Activated T-helper 17 cell treated with anti-CD3 and anti-CD28 coated beads, Interleukin-2, amount 50 U/mL, for 72 hours (primary cell): ENCODE measurements at places on chromosomes 3 and 15. TPM values are rescaled to one million over a fixed set of nuclear protein-coding genes. Genes with fewer than 3 reads are reported as not detected.
A peak's percentile ranks its signal among the peaks of the same experiment; 100 is the strongest.

DNA sequence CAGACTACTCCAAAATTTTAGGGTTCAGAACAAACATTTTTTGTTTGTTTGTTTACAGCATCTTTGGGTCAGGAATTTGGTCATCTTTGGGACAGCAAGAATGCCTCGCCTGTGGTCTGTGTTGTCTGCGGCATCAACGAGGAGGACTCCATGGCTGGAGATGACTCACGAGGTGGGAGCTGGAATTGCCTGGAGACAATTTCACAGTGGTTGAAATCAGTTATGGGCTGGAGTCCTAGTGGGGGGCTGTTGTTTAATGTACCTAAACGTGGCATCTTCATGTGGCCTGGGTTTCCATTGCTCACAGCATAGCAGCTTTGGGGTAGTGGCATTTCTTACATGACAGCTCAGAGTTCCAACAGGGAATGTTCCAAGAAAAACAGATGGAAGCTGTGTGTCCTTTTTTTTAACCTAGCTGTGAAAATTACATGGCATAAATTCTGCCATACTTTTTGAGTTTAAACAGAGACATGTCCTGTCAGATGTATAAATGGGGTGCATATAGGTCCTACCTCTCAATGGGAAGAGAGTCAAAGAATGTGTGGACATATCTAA is 507.3 kb upstream of the CBLB start:
- no peak for ATAC-seq

GRCh38 chr3:78689378-78689777 is 1078.4 kb downstream of the ROBO1 start:
- no peak for ATAC-seq

DNA sequence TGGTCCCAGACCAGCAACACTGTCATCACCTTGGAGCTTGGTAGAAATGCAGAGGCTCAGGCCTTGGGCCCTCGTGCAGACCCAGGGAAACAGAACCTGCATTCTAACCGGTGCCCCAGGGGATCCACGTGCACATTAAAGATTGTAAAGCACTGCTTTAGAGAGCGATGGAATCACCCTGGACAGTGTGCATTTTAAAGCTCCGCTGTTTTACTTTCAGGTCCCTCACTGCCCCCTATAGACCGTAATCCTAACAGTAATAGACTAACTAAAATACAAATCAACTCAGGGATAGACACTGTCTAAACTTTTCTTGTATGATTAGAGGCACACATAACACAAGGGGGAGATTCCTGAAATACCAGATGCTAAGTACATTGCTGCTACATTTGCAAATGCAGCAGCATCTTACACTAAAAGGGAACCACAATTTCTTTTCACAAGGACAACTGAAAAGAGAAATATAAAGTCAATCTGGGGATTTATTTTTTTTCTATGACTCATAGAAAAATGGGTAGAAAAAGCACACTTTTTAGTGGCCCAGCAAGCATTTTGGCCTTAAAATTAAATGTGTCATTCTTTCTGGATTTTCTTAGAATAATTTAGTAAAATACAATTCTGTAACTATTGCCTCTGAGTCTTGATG is 10.5 kb upstream of the SH3GL3 start:
- ATAC-seq: no peak

DNA sequence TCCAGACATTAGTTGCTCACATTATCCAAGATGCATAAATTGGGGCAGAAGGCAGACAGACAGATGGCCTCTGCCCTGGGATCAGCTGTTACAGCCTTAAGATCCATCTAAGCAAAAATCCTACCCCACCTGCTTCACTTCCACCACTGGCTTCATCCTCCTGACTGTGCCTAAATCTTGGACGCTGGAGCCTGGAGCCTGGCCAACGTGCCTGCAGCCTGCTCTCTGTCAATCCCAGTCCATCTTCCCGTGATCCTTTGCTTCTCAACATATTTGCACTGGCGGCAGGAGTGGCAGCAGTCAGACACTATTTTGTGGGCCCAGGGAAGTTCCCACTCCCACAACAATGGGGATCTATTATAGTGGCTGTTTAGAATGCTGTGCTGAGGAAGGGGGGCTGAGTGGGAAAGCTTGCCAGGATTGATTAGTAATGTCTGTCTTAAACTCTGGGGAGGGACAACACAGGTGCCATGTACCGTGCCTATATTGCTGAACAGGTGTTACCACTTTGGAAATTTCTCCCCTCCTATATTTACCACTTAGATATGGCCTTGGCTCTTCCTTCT is 121.2 kb downstream of the MEGF11 start:
- ATAC-seq: no peak

- no peak for ATAC-seq
Measured at GRCh38 chr15:48580736-48581135, 64.8 kb downstream of the FBN1 start.

GRCh38 chr3:60268123-60268522 is 983.1 kb downstream of the FHIT start:
- ATAC-seq: no peak

- ATAC-seq: no peak
Measured at GRCh38 chr15:80709542-80709941, 14.4 kb downstream of the ABHD17C start.

Gene CHST2
- 7.9 TPM for total RNA-seq

DNA sequence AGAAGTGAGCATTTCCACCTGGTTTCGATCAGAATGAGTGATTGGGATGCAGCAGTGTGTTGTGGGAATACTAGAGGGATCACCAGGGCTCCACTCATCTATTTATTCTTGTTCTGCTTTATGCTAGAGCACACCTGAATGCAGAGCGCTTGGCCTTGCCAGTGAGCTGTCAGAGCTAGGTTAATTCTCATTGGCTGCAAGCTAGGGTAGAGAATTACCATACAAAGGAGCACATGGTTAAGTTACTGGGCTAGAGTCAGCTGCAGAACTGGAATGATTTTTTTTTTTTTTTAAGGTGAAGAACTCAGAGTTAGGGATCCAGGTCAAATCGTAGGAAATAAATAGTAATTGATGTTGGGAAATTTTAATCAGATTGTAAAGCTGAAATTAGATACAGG is 8.8 kb downstream of the EIF2AK4 start:
- no peak for ATAC-seq

Gene FBXW12
- total RNA-seq: not detected

Gene BLM
- total RNA-seq: 68.2 TPM

DNA sequence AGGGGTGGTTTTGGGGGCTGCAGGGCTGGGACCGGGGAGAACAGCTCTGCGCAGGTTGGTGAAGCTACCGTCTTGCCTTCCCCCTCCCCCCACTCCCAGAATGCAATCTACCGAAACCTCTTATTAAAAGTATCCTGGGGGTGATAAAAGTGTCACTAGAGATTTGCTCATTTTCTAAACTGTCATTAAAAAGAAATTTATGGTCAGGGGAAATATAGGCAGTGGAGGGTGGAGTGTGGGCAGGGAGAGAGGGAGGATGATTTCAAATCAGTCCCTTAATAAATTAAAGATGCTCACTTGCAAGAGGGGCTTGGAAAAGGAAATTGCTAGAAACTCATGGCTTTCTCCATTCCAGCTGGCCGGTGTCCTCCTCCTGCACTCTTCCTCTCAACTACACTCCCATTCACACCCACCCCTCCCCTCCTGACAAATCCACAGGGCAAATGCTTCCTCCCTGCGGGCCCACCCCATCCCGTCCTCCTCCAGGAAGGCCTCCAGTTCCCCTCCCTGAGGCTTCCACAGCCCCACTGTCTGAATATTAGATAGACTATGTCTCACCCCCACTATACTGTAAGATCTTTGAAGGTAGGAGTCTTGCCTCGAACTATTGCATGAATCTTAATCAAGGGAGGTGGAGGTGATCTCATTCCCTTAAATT is 83.9 kb downstream of the TLE3 start:
- ATAC-seq: no peak

DNA sequence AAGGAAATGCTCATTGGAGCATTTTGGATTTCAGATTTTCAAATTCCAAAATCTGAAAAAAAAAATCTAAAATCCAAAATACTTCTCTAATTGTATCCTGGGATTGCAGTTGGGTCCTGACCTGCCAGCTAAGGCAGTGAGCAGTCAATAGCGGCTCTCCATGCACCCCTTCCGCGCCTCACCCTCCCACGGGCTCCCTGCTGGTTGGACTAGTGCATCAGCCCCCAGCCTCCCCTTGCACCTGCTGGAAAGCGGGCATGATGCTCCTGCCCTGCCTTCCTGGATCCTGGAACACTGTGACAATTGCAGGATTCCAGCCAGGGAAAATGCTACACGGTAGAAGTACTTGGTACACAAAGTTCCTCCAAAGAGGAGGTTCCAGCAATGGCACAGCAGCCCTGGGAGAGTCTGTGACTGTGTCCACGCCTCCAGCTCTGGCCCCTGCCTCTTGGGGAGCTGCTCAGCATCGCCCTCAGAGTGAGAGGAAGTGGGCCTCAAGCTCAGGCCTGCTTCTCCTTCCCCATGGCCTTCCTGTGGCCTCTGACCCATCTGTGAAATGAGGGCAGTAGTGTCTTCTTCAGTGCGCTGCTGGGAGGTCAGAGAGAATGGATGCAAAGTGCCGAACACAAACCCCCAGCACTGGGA is 39.5 kb upstream of the CHRNB4 start:
- ATAC-seq: no peak

GRCh38 chr15:52146776-52147175 is 34.2 kb upstream of the BCL2L10 start:
- ATAC-seq: no peak

GRCh38 chr3:42081838-42082473 is 9.2 kb upstream of the TRAK1 start:
- peak; percentile 33 for ATAC-seq

DNA sequence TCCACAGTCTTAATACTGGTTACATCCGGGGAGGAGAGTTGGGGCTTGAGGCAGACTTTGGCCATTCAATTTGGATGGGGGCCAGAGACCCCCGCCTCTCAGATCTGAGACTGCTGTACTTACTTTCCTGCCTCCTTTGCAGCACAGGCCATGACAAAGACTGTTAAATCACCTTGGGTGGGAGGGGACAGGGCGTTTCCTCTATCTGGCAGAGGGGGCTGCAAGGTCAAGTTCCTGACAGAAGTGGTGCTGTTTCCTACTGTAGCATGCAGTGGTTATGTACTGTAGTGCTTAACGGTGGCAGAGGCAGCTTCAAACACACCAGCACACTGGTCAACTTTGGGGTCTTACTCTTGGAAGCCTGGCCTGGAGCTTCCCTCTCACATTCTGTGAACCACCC is 261.2 kb upstream of the LRRFIP2 start:
- no peak for ATAC-seq

Gene ABHD2
- total RNA-seq: 47.7 TPM

Gene IGF2BP2
- 0.28 TPM for total RNA-seq

DNA sequence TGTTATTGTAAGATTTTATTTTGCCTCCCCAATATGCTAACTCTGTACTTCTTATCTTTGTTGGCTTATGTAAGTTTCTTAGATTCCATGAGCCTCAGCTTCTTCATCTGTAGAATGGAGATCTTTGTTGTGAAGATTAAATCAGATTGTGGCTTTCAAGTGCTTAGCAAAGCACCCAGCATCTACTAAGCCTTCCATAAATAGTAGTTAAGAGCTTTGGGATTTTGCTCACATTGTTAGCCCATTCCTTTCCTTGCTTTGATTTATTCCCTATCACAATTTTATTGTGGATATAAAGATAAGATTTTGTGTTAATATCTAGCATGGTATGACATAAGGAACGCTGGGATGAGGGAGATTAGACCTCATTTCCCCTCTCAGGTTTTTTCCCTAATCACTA is 501.4 kb downstream of the PYDC2 start:
- ATAC-seq: no peak

Gene MORC1
- 0.11 TPM for total RNA-seq
